ENCODE measurements at places on chromosomes 6 and 20. TPM values are rescaled to one million over a fixed set of nuclear protein-coding genes. Genes with fewer than 3 reads are reported as not detected.
A peak's percentile ranks its signal among the peaks of the same experiment; 100 is the strongest.

The FAM83C gene
- not detected for total RNA-seq

The EIF2S2 gene
- 82.0 TPM for total RNA-seq

The GNAS-AS1 gene
- not detected for total RNA-seq

The ZSCAN23 gene
- 1.6 TPM for total RNA-seq

The B3GAT2 gene
- total RNA-seq = 0.05 TPM

The KCNK16 gene
- not detected for total RNA-seq

The RIN2 gene
- 25.0 TPM for total RNA-seq

The ELOVL4 gene
- total RNA-seq = 0.41 TPM

The BMP5 gene
- total RNA-seq = 17.7 TPM

The RFX6 gene
- total RNA-seq = not detected

The PNLDC1 gene
- total RNA-seq = not detected

The DCDC2 gene
- total RNA-seq = 0.15 TPM

GRCh38 chr20:11529047-11529446 is 388.6 kb upstream of the BTBD3 start:
- no peak for DNase-seq

- no peak for DNase-seq
These were observed 99.5 kb upstream of the SUPT3H start for GRCh38 chr6:45477278-45477677.

GRCh38 chr6:122648726-122649125 is 38.5 kb downstream of the PKIB start:
- DNase-seq = no peak

- DNase-seq = peak; percentile 57
These were observed 84.4 kb downstream of the CRYBG1 start for GRCh38 chr6:106444777-106445507.

DNA sequence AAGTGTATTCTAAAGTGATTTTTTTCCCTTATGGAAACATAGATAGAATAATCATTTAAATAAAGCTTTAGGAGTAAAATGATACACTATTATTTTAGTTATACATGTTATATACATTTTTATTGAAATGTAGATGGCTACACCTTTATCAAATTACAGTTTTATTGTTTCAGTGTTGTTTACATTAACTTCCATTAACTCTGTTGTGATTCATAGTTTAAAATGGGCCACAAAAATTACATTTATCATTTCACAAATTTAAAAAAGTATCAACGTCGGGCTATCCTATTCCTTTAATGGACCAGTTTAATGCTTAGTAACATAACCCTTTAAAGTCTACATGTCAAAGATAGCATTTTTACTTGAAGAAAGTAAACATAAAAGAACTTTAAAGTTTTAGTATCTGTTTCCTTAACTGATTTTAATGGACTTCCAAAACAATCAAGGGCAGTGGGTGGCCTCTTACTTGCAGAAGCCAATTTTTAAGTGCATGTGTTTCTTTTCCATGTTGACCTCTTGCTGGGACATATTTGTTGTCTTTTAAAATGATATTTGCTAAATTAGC is 47.8 kb upstream of the FLRT3 start:
- no peak for DNase-seq

GRCh38 chr6:90233994-90234393 is 62.6 kb downstream of the BACH2 start:
- DNase-seq = no peak

DNA sequence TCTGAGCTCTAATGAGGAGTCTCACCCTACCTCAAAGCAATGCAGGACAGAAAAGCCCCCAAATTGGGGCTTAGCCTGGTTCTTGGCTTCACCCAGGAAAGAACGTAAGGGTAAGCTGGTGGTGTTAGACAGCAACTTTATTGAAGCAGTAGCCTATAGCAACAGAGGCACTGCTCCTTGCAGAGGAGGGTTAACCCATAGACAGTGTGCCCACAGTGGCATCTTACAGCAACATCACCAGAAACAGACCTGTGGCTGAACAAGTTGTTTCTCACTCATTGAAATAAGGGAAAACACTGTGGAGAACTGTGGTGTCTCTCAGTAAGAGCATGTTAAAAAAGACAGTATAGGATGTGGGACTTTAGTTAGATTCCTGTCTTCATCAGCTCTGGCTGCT is 80.4 kb upstream of the SPTLC3 start:
- DNase-seq = no peak

DNA sequence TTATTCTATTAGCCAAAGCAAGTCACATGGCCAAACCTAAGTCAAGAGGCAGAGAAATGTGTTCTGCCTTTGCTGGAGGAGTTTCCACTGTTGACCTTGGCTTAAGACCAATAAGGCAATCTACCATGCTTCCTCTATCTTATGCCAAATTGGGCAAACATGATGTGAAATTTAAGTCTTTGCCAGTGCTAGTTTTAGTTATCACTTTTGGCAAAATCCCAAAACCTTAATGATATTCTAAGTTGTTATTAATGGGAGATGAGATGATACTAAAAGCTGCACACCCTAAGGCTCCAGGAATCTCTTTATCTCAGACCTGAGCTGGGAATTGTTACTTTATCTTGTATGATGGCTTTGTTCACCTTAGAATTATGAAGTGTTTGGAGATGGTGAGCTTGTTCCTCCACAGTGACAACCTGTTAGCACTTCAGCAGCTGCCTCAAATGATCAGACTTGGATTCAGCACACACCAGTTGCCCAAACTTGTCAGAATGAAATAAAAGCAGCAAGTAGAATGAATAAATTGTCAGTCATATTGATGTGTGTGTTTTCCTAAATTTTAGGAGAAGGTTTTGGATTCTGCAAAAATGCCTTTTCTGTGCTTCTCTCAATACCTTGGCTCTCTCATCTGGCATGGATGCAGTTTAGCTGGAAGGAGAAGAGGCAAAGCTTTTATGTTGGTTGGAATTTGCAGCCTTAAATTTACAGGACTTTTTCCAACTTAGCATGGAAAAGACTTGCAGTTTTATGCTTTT is 49.3 kb downstream of the RIN2 start:
- DNase-seq = no peak

GRCh38 chr6:28867086-28867409 is 56.7 kb downstream of the TRIM27 start:
- no peak for DNase-seq

GRCh38 chr6:140082867-140083297 is 708.4 kb upstream of the CITED2 start:
- no peak for DNase-seq

DNA sequence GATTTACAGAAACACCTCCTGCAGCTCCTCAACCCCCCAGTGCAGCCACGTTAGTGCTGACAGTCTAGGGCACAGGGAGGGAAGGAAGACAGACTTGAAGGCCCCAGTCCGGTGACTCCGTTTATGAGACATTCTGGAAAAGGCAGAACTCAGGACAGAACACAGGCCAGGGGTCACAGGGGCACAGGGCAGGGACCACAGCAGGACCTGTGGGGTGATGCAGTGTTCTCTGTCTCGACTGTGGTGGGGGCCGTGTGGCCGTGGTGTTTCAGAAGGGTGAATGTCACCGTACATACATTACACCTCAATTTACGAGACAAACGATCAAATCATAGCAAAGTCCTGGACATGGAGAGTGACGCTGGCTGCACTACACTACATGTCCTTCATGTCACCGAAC is 11.3 kb downstream of the BHLHE23 start:
- DNase-seq = no peak

DNA sequence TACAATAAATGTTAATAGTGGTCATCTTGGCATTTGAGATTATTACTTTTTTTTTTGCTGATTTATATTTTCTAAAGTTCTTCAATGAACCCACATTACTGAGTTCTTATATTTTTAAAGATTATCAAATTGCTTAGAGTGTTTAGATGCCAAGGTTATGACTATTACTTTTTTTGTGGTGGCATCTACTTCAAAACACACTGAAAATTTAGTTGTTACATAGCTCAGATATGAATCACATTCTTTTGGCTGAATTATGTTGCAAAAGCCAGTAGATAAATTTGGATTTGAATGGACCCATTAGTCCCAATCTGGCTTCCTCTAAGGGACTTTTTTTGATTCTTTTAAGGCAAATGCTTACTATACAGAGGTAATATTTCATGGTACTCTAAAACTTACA is 8.9 kb downstream of the UTRN start:
- no peak for DNase-seq

GRCh38 chr6:45658958-45659357 is 281.2 kb upstream of the SUPT3H start:
- DNase-seq = no peak

GRCh38 chr20:10448270-10449156 is 13.4 kb downstream of the SLX4IP start:
- no peak for DNase-seq

GRCh38 chr20:41140226-41141133 is 3.1 kb downstream of the PLCG1 start:
- DNase-seq = no peak

GRCh38 chr6:17589406-17590096 is 10.6 kb upstream of the FAM8A1 start:
- no peak for DNase-seq

DNA sequence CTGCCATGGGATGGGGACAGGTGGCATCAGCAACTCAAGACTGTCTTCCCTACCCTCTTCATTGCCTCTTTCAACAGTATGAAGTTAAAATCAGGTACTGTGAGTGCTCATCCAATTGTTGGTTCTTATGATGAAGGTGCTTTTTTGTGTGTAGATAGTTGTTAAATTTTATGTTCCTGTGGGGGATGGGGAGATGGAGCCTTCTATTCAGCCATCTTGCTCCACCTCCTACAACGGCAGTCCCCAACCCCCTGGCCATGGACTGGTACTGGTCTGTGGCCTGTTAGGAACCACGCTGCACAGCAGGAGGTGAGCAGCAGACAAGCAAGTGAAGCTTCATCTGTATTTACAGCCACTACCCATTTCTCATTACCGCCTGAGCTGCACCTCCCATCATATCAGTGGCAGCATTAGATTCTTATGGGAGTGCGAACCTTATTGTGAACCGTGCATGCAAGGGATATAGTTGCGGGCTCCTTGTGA is 47.8 kb upstream of the TOP1 start:
- no peak for DNase-seq

GRCh38 chr6:161413355-161413771 is 139.5 kb upstream of the AGPAT4 start:
- no peak for DNase-seq

DNA sequence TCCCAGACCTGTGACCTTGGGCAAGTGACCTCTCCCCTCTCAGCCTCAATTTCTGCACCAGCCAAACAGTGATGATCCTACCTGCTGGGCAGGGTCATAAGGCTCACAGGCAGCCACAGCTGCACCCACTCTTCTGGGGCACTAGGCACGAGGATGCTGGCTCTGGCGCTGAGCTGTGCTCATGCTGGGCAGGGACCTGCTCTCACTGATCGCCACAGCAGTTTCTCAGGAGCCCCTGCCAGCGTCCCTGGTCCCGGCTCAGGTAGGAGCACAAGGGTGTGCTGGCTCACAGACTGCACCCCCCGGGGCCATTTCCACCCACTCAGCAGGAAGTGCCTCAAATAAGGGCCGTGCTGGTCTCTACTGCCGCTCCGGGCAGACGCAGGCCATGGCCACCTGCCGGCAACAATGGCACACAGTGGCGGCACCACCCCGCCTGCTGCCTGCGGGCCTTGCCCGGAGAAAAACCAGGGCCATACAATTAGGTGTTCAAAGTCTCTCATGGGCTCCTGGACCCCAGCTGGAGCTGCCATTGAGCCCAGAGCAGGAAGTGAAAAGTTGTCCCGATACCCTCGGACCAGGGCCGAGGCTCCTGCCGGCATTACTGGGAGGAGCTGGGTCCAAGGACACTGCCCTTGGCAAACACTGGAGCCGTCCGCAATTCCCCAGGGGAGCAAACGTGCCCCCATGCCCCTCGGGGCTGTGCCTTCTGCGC is 4.6 kb upstream of the CABLES2 start:
- no peak for DNase-seq

GRCh38 chr6:147322299-147323162 is 118.3 kb downstream of the STXBP5 start:
- DNase-seq = no peak

DNA sequence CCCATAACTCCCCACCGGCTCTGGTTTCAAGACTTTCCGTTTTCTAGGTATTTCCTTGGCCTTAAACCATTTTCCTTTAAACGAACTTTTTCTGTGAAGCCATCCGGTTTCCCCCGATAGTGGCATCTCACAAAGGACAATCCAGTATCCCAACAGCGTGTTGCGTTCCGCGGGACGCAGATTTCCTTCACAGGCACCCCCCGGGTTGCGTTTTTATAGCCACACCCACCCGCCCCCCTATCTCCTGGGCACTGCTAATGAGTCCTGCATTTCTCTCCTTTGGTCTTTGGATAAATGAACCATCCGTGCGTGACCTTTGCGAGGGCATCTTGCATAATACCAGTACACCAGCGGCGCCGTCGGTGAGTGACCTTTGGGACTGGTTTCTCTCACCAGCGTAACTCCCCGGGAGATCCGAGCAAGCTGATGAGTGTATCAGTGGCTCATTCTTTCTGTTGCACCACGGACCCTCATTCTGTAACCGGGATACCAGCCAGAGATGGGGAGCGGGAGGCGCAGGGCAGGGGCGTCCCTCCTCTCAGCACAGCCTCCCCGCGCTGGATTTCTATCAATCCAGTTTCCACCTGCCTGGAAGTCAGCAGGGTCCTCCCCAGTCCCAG is 586 bp upstream of the NQO2 start:
- no peak for DNase-seq

DNA sequence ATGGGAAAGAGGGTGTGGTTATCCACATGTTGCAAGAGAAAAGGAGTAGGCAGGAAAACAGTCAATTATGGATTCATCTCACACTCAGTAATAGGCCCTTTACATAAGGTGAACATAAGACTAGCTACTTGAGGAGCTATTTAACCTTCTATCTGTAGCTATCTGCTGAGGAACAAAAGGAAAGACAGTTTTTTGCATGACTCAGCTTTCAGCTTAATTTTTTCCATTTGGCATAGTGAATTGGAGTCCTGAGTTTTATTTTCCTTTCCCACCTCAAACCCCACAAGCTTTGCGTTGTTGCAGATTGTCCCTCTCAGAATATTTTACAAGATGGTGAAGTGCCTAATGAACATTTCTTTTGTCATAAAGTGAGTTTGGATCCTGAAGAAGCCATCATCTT is 32.4 kb downstream of the UBD start:
- DNase-seq = no peak

DNA sequence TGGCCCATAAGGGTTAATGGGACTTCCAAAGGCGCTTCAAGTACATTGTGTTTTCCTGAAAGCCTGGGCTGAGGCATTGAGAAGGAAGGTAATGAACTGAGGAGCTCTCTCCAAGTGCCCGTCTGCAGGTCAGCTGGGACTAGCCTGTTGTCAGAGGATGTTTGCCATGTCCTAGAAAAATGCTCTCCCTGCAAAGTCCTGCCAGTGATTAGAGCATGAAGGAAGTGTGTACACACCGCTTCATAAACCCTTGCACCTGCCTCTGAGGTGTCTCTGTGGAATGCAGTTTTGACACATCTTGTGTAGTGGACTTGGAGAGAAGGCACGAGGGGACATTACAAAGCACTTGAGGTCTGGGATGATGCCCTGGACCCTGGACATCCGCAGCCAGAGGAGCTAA is 506.7 kb downstream of the KIF16B start:
- DNase-seq = no peak

- no peak for DNase-seq
These were observed 129.5 kb downstream of the LRRC1 start for GRCh38 chr6:53924277-53924676.

- DNase-seq = no peak
These were observed 13.7 kb downstream of the RAET1E start for GRCh38 chr6:149884215-149884614.

GRCh38 chr6:41470029-41470330 is 76.2 kb upstream of the FOXP4 start:
- no peak for DNase-seq

- no peak for DNase-seq
These were observed 66.6 kb downstream of the HIVEP2 start for GRCh38 chr6:142878407-142878806.

- no peak for DNase-seq
These were observed 39.8 kb upstream of the PTPN1 start for GRCh38 chr20:50470264-50470858.

- DNase-seq = peak; percentile 17
These were observed 878 bp upstream of the PNRC1 start for GRCh38 chr6:89079511-89080234.

Data from Panc1 (cell line).